ENCODE measurements at places on chromosomes 2 and 18.
A peak's percentile ranks its signal among the peaks of the same experiment; 100 is the strongest.

GRCh38 chr2:65294136-65294535 is 66.5 kb downstream of the ACTR2 start:
- no peak for DNase-seq

DNA sequence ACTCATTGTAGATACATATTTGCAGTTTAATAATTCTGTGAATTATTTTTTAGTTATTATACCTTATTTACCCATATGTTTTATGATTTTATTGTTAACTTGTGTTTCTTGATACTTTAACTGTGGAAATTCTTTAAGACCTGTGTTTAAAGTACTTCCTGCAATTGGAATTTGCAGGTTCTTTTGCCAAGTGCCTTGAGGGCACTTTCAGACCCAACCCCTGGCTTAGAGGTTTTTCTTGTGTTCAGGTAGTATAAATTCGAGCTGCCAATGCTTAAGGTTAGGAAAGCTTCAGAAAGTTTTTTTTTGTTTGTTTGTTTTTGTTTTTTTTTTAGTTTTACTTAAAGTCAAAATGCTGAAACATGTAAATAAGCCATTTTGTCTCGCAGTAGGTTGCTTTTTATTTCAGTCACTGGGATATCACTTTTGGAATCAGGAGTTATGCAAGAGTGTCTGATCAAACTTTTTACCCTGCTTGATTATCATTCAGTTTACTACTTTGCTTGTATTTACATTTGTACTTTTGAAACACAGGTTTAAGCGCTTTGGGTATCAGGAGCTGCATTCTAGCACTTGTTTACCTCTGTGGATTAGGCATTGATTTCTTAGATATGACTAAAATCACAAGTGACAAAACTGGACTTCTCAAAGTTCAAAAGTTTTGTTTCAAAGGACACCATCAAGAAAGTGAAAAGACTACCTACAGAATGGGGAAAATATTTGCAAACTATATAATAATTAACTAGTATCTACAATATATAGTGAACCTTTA is 31.8 kb downstream of the TDRD15 start:
- no peak for DNase-seq

- no peak for DNase-seq
These were observed 10.8 kb upstream of the ALPP start for GRCh38 chr2:232367591-232368233.

DNA sequence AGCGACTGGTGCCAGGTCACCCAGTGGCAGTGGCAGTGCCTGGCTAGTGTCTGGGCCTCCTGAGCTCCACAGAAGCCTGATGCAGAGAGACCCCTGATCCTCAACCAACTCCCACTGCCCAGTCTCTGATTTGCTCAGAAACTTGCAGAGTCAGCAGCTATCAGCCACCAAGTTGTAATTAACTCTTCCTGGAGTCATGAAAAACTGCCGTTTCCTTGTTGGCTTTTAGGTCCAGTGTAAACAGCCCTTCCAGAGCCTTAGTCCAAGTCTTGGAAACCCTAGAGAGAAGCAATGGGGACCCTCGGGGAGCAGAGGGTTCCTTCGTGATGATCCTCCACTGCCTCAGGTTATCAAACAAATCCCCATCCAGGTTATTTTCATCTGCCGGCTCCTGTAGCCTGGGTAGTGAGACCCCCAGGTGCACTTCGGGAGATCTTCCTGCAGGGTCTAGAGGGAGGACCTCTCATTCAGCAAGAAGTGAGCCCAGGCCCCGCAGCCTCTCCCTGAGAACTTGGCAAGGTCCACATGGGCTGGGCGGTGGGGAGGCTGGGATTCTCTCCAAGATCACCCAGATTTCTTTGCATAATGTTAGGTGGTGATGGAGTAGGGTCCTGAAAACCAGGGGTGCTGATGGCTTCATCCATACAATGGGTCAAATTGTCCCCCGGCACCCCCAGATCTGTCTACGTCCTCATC is 137.7 kb upstream of the HDAC4 start:
- DNase-seq: no peak

- DNase-seq: no peak
These were observed 3.8 kb downstream of the KRCC1 start for GRCh38 chr2:88051792-88052191.

DNA sequence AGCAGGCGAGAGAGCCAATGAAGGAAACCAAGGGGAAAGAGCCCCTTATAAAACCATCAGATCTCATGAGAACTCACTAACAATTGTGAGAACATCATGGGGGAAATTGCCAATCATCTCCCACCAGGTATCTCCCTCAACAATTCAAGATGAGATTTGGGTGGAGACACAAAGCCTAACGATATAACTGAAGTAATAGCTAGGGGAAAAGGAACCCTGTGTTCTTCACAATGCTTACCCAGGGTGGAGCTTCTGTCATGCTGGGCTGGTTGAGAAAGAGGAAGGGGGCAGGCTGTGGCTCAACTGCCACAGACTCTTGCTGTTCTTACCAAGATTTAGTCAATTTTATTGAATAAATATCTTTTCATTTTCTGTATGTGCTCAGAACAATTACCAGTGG is 392.1 kb upstream of the HS6ST1 start:
- DNase-seq: peak; percentile 18

DNA sequence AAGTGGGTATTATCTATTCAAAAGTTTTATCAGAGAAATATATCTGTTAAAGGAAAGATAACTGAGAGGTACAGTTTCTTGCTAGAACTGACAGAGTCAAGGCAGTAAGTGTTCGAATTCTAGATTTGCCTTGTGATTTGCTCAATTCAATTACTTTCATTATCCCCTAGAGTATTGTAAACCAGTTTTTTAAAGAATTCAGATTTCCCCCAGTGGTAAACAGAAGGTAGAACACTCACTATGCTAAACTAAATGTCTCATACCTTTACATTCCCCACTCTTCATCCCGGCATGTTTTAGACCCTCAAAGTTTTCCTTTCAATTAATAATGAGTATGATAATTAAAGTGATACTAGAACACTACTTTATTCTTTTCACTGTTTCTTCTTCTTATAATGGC is 28.6 kb downstream of the TTC21B start:
- no peak for DNase-seq

- peak; percentile 85 for DNase-seq
These were observed 742 bp downstream of the PXDN start for GRCh38 chr2:1743396-1744150.

DNA sequence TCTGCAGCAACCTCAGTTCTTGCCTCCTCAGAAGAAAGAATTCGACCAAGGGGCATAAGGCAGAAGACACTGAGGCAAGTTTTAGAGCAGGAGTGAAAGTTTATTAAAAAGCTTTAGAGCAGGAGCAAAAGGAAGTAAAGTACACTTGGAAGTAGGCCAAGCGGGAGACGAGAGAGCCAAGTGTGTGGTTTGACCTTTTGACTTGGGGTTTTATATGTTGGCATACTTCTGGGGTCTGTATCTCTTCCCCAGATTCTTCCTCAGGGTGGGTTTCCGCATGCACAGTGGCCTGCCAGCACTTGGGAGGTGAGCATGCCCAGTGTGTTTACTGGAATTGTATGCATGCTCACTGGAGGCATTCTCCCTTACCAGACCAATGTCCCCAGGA is 59.3 kb upstream of the ANKRD44 start:
- no peak for DNase-seq

- DNase-seq: no peak
These were observed 309.3 kb downstream of the ZNF521 start for GRCh38 chr18:25042641-25043051.

DNA sequence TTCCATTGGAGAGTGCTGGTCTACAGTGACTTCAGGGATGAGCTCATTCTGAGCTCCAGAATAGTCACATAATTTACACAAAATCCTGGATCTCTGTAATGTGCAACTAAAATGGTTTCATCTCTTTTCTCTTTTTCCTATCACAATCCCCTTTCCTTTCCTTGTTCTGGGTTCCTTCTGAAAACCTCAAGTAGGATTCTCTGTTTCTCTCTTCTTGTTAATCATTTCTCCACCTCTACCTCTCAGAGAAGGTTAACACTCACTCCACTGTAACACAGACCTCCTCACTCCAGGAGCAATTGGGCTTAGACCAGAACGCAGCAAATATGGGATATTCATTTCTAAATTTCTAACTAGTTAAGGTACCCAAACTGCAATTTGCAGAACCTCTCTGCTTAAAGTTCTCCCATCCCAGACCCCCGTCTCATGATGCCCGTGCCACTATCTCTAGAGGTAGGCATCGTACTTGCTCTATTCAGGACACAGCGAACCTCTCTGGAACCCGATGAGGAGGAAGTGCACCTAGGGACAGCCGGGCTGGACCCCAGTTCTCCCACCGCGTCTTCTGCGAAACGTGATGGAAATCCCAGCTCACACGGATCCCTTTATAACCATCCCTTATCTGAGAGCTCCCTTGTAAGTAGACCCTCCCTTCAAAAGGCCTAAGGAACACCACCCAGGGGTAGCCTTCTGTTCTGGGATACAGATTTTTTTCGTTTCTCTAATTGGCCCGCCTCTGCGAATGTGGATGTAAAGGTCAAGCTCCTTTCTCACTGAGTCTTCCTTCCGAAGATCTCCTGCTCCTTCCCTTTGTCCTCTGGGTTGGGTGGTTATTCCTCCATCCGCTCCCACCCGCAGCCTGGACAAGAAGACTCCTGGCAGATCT is 1.3 kb downstream of the FOXI3 start:
- DNase-seq: no peak

- no peak for DNase-seq
These were observed 41.6 kb downstream of the THNSL2 start for GRCh38 chr2:88211809-88212154.

DNA sequence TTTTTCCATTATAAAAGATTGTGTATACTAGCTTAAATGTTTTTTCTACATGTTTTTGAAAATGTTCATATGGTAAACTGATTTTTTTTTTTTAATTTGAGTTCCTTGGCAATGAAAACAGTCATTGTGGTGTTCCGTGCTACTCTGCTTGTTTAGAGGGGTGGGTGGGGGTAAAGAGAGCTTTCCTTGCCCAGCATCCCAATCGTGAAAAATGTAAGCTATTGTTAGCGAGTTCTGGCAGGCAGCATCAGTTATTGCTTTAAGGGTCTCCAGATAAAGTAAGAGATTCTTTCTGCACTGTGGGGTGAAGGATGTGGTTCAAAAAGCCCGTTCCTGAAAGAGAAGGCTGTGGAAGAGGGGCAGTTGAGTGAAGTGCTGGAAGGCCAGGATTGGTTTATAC is 118.4 kb downstream of the TANC1 start:
- DNase-seq: no peak

- DNase-seq: no peak
These were observed 163.3 kb upstream of the SERPINE2 start for GRCh38 chr2:224202281-224202865.

GRCh38 chr2:166432331-166432730 is 56.6 kb upstream of the SCN9A start:
- no peak for DNase-seq

- DNase-seq: no peak
These were observed 83.3 kb upstream of the TANK start for GRCh38 chr2:161076936-161077335.

DNA sequence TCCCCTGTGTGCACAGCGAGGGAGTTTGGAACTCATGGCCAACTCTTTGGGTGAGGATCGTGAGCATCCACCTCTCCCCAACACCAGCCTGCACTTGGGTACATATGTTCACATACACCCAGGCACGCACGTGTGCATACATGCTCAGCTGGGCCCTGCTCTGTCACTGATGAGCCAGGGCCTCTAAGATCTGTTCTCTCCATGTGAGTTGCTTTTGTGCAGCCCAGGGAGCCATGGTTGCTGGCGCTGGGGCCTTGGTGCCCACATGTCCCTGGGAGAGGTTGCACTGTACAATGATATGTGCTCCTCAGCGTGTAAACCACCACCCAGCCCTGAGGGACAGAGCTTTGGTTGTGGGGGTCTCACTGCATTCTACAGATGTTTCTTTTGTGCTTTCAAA is 44.1 kb downstream of the KLHL29 start:
- peak; percentile 45 for DNase-seq

DNA sequence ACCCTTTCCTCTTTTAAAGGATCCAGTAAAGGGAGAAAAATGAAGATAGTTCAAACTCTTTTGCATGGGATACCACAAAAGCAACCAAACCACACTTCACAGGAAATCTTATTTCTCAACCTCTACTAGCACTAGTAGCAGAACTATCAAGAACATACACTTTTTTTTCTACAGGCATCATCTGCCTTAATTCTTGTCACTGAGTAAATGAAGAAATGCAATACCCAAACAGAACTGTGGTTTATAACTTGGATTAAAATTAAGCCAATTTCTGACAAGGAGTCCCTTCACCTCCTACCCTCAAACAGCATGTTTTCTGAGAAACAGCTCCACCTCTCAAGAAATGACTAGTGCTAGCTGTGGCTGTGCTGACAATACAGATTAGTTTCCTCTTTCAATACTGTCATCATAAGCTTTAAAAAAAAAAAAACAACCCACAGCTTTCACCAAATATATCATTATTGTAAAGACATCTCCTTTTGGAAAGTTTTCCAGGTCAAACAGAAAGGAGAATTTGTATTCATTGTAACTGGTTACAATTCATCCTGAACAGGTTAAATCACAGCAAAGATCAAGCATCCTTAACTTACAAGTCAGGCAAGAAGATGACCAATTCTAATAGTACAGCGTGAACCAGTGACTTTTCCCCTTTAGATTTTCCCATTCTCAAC is 44.4 kb downstream of the PTPN2 start:
- DNase-seq: no peak

GRCh38 chr2:102621630-102622029 is 2.3 kb downstream of the SLC9A2 start:
- DNase-seq: no peak

GRCh38 chr2:79910643-79911042 is 393.9 kb downstream of the LRRTM1 start:
- no peak for DNase-seq

GRCh38 chr2:132747046-132747445 is 77.0 kb upstream of the LYPD1 start:
- no peak for DNase-seq

DNA sequence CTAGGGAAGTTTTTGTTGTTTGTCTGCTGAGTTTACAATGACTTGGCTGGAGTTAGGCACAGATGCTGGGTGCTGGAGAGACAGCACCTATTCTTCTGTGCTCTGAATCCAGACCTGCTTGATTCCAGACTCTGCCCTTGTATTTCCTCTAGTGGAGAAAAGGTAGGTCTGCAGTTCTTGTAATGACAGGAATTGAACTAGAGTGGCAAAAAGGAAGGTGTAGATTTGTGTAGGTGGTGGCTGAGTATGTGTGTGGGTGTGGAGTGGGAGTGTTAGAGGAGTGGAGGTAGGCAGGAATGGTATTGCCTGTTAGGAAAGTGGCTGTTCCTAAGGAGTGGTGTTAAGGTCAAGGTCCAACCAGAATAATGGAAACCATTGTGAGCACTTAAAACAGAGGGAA is 71.9 kb upstream of the LYPD6 start:
- no peak for DNase-seq

GRCh38 chr18:13611142-13611600 is 115.2 kb downstream of the FAM210A start:
- DNase-seq: no peak

DNA sequence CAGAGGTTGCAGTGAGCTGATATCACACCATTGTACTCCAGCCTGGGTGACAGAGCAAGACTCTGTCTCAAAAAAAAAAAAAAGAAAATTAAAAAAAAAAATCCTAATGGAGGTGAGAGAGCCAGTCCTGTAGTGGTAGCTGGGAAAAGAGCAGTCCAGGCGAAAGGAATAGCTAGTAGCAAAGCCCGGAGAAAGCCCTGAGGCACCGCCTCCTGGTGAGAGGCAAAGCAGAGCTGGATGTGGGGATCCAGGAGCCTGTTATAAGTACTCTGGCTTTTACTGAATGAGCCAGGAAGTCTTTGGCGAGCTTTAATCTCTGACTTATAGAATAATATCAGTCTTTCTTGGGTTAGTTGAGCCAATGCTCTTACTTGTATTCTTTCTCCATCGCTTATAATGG is 6.6 kb upstream of the KLHL23 start:
- no peak for DNase-seq

All from lower leg skin (tissue), 4 donors.